ENCODE measurements at places on chromosomes 1 and 21.

DNA sequence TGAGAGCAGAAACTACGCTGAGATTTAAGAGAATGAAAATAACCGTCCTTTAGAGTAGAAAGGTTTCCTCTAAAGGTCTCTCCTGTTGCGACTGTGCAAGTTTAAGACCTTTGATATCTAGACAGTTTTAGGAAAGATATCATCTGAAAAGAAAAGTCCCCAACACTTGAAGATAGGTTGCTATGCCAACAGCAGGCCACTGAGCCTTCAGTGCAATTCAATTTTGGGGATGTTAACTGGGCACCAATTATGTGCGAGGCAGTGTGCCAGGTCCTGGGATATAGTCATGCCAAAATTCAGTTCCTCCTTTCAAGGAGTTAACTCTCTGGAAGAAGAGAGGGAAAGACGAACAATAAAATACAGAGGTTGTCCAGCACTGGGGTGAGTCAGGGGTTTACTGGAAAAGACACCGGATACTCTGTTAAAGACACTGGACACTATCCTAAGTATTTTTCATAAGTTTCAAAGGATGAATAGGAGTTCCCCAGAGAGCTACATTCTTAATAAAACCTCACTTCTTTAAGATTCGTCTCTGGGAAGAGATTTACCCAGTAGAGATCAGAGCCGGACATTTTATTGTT lies 25.5 kb upstream of the ZNF281 start:
- no peak for DNase-seq

DNA sequence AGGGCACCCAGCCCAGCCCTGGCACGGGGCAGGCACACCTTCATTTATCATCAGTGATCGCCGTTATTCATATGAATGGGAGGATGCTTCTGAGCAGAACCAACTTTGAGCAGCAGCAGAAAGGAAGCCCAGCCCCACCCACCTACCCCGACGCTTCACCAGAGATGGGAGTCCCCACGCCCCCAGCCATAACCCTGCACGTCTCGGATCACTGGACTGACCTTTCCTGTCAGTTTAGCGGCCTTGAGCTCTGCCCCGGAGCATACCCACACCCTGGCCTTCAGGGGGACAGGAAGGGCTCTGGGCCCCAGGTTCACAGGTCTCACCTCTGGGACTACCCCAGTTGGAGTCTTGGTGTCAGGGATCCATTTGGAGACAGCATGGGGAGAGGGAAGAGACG lies 18.1 kb downstream of the LRP8 start:
- no peak for DNase-seq

GRCh38 chr1:119646521-119647227 lies 1.4 kb downstream of the ZNF697 start:
- DNase-seq = no peak

DNA sequence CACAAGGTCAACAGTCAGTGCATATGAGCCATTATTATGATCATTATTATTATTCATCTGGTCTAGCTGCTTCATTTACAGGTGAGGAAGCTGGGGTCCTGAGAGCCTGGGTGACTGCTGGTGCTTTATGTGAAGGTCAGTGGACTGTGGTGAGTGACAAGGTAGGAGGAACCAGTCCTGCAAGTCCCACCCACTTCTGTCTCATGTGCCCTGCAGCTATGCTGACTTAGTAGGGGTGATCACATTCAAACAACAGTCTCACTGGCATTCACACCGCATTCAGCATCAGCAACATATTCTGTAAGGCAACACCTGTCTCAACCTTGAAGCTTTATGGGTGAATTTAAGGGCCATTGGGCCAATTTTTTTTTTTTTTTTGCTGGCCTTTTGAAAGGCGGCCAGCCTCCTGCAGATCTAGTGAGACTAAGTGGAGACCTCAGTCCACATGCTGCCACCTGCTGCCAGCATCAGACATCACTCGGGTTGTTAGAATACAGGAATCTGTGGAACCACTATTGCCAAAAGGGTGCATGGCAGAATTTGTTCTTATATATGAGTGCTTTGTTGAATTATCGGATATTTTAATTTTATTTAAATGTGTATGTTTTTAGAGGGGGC lies 59.9 kb upstream of the CACNA1E start:
- no peak for DNase-seq

GRCh38 chr1:170665629-170666028 lies 1.7 kb downstream of the PRRX1 start:
- no peak for DNase-seq

DNA sequence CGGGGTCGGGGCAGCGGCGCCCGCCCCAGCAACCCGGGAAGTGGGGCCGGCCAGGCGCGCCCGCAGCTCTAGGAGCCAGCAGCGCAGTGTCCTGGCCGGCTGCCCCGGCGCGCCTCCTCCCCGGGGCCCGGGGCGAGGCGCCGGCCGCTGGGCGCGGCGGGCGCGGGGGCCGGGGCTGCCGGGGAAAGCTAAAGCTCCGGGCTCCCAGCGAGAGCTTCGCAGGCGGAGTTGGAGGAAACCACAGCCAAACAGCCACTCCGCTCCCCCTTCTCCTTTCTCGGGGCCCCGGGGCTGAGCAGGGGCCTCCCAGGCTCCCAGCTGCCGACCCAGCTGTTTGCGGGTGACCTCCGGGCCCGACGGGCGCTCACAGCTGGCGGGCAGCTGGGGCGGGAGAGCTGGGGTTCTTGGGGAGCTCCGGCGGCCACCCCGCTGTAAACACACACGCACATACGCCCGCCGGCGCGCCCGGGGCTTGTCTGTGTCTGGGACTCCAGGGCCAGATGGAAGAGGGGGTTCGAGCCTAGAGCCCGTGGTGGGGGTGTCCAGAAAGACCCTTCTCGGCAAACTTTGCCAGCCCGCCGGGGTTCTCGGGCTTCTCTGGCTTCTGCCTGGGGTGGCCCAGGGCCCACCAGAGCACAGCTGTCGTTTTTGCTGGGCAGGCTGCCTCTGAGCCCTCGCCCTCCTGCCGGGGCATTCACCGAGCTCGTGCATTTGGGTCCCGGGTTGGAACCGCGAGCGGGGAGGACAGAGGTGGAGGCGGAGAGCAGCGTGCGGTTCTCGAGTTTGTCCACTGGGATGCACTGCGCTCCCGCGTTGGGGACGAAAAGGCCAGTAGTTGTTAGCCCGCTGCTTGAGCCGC lies 1.5 kb downstream of the AJAP1 start:
- DNase-seq = no peak

GRCh38 chr1:8992936-8993687 lies 33.1 kb downstream of the SLC2A7 start:
- no peak for DNase-seq

GRCh38 chr1:53132176-53132575 lies 10.3 kb downstream of the SLC1A7 start:
- no peak for DNase-seq

- DNase-seq = no peak
Measured at GRCh38 chr1:192849442-192849841, 40.6 kb downstream of the RGS2 start.

DNA sequence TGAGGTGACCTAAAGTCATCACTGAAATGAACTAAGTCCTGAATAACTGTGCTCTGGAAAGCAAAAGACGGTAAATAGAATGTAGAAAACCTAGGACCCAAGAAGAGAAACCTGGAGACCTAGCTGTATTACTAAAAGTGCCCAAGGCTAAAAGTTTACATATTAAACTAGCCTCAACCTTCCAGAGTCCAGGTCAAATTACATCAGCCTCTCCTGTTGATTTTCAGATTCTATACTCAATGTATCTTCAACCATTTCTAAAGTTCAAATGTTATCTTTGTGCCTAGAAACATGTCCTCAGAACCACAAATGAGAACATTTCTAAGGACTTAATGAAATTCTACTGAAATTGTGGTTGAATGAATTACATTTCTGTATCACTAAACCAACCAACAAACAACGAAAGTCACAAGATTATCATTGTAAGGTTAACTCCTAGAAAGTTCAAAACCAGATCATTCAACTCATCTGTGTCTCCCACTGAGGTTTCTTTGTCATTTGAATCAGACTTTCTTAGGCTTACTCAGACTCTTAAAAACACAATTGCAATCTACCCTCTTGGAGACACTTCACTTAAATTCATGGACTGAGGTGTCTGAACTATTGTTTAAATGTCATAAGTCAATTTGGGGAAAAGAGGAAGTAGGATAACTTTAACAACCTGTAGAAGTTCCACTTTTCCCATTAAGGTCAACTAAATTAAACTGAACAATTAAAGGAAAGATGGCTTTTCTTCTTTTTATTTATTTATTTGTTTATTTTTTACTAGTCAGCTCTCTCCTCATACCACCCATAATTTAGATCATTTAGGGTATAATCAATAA lies 207.7 kb downstream of the BARHL2 start:
- no peak for DNase-seq

- DNase-seq = peak; percentile 7
Measured at GRCh38 chr1:18288722-18289121, 181.1 kb downstream of the IGSF21 start.

DNA sequence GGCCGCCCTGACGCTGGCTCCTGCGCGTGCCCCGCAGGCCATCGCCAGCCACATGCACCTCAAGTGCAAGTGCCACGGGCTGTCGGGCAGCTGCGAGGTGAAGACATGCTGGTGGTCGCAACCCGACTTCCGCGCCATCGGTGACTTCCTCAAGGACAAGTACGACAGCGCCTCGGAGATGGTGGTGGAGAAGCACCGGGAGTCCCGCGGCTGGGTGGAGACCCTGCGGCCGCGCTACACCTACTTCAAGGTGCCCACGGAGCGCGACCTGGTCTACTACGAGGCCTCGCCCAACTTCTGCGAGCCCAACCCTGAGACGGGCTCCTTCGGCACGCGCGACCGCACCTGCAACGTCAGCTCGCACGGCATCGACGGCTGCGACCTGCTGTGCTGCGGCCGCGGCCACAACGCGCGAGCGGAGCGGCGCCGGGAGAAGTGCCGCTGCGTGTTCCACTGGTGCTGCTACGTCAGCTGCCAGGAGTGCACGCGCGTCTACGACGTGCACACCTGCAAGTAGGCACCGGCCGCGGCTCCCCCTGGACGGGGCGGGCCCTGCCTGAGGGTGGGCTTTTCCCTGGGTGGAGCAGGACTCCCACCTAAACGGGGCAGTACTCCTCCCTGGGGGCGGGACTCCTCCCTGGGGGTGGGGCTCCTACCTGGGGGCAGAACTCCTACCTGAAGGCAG lies 23.4 kb upstream of the ARF1 start:
- DNase-seq = no peak

DNA sequence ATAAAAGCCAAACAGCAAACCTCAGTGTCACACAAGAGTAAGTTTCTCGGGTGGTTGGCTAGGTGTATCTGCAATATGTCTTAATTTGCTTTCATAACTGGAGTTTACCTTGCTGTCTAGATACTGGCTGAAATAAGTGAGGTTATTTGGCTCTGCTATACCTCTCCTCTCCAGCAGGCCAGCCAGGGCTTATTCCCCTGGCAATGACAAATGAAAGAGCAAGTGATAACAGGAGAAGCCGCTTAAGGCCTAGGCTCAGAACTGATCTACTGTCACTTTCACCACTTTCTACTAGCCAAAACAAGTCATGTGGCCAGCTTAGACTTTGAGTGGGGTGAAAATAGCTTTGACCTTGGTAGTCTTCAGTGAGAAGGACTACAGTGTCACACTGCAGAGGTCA lies 4.8 kb upstream of the RPE65 start:
- DNase-seq = no peak

- DNase-seq = no peak
Measured at GRCh38 chr1:61097317-61097716, 15.0 kb downstream of the NFIA start.

All from SHP77 treated with DMSO at 0.1 percent for 48 hours (cell line).